Suppressor macrophage treated with lipopolysaccharide for 4 hours (primary cell): ENCODE measurements at places on chromosomes 1 and 21.
A peak's percentile ranks its signal among the peaks of the same experiment; 100 is the strongest.

- DNase-seq, result no peak
Measured at GRCh38 chr1:59081795-59082194, 215.1 kb upstream of the FGGY start.

DNA sequence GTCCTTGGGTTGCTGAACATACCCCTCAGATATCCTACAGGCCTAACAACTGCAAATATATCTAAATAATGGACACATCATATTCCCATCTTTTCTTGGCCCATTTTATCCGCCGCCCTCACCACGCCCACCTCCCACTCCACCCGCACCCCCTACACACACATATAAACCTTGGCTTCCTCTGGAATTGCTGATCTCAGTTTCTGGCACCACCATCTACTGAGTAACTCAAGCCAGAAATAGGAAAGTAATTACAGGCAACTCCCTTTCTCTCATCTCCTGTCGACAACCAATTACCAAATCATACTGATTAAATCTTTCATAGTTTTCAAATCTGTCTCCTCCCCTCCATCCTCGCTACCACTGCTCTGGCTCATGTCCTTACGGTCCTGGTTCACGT is 4.7 kb downstream of the RGS8 start:
- no peak for DNase-seq

DNA sequence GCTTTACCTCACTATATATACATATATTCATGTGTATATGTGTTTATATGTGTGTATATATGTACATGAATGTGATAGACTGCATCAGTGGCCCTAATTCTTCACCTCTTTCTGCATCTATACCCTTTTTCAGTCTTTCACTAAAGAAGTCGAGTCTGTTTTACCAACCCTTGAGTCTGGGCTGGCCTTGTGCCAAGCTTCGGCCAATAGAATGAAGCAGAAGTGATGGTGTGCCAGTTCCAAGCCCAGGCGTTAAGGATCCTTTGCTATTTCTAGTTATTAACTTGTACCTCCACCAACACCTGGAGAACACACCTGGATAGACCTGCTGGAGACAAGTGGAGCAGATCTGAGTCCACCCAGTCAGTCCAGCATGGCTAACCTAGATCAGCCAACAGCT is 61.6 kb upstream of the PPM1J start:
- no peak for DNase-seq

DNA sequence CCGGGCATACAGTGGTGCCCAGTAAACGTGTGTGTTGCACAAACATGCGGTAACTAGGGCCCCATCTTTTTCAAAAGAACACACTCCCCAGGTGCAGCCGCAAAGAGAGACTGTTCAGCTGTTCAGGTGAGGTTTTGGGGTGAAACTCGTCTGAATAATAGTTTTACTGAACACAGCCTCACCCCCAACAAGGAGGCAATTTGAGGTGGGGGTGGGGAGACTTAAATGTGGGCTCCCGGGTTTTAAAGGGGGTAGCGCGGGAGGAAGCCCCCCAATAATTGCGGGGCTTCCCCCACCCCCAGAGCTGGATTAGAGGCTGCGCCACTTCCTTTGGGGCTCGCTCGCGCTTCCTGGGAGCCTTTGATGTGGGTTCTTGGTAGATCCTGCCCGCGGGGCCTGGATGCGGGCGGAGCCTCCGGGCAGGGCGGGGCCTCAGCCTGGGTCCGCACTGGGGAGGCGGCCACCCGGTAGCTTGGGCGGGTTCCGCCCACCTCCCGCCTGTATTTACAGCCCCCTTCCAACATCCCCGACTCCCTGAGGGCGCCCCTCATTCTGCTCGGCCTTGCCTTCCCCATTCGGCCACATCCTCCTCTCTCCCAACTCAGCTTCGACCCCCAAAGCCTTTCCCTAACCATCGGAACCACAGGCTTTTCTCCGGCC is 6.4 kb upstream of the EPHA2 start:
- no peak for DNase-seq

DNA sequence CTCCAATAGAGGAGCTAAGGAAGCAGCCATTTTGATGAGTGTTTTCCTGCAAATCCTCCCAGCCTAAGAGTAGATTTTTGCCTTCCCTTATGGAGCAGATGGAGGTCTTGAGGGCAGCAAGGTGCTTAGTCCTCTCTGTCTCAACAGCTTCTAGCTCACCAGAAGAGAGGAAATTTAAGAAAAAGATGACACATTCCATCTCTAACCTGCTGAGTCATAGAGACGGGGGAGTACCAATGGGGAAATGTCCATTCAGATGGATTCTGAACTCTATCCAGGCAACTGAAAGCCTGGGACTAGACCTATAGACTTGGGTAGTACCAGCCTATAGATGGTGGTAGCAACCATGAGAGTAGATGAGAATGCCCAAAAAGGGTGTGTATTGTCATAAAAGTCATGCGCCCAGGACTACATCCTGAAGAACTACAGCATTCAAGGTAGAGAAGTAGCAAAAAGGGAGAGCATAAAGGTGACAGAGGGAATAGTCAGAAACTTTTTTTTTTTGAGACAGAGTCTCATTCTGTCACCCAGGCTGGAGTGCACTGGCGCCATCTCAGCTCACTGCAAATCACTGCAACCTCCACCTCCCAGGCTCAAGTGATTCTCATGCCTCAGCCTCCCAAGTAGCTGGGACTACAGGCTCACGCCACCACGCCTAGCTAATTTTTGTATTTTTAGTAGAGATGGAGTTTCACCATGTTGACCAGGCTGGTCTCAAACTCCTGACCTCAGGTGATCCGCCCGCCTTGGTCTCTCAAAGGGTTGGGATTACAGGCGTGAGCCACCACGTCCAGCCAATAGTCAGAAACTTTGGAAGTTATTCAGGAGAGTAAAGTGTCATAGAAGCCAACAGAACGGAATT is 10.7 kb upstream of the ELOA start:
- peak; percentile 63 for DNase-seq
